HEK293T (cell line): ENCODE measurements at places on chromosomes 6 and 20.

DNA sequence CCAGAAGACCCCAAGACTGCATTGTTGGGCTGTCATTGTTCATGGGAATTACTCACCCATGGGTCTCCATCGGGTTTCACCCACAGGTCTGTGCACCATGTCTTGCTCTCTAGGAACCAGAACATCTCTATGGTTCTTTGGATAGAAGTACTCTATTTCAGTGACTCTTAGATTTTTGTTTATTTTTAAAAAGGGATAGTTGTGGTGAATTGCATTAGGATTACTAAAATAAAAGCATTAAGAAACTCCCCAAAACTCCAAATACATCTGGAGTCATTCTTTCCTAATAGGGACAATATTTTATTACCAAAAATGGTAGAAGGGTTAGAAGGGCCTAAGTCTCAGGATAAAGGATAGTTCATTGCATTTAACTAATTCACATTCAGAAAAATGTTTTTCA, 166.9 kb upstream of the TNFAIP3 start:
- DNase-seq, result no peak

- no peak for DNase-seq
Observed at GRCh38 chr6:53645859-53646258, 19.7 kb downstream of the KLHL31 start.

GRCh38 chr6:132971676-132972075, 157.3 kb downstream of the RPS12 start:
- DNase-seq, result no peak

DNA sequence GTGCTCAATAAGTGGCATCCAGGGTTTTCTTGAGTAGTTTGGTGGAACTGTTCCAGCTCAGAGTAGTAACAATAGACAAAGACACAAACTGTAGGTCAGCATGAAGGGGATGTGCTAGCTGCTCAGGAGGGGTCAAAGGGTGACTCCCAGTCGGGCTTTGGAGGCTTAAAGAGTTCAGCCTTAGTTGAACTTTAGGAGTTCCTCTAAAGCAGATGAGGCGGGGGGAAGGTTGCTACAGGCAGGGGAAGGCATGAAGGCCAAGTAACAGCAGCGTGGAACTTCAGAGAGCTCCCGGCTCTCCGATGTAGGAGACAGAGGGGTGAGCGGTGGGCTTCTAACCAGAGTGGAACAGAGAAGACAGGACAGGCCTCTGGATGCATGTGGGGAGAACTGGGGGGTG, 115.5 kb upstream of the CD93 start:
- no peak for DNase-seq

- DNase-seq, result no peak
Observed at GRCh38 chr6:148999501-148999900, 252.7 kb downstream of the UST start.

- no peak for DNase-seq
Observed at GRCh38 chr6:121504227-121504626, 68.8 kb downstream of the GJA1 start.

- no peak for DNase-seq
Observed at GRCh38 chr6:154962753-154963152, 32.4 kb upstream of the TIAM2 start.

GRCh38 chr20:46970937-46971630, 76.4 kb downstream of the EYA2 start:
- peak; percentile 63 for DNase-seq

- no peak for DNase-seq
Observed at GRCh38 chr6:148225871-148226270, 116.8 kb upstream of the SASH1 start.

- no peak for DNase-seq
Observed at GRCh38 chr6:46203391-46204177, 32.8 kb upstream of the ENPP5 start.

DNA sequence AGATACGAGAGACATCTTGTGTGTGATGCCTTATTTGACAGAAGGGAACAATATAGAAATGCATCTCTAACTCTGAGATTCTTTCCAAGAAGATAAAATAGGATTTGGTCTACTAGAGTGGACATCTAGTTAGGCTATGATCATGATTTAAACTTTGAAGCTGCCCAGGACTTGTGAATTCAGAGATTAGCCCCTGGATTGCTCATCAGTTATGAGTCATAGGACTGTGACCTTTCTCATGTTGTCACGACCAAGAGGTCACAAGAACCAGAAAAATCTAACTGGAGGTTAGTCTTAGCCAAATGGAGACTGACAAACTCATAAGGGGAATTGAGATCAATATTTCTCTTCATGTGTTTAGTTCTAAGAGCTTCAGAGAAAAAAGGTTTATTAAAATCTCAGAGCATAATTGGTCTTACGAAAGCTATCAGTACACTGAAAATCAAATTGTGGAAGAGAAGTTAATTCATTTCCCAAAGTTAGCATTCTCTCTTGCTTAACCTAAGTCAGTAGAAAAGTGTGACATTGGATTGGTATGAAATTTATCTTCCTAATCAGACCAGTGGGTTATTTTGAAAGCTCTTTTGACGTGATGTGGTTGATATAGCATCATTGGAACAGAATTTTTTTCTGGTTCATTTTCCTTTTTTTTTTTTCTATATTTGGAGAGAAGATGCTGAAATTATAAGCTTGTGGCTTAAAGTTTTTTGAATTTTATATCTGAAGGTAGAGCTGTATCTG, 245.7 kb downstream of the RNF144B start:
- DNase-seq, result no peak

DNA sequence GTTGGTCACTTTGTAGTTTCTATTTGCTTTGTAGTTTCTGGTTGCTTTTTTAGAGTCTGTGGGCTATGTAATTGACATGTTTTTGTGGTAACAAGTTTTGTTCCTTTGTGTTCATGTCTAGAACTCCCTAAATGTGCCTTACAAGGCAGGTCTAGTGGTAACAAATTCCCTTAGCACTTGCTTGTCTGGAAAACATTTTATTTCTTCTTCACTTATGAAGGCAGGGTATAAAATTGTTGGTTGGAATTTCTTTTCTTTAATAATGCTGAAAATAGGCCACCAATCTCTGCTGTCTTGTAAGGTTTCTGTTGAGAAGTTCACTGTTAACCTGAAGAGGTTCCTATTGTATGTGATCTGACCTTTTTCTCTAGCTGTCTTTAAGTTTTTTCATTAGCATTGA, 383.6 kb downstream of the EPHA7 start:
- no peak for DNase-seq

DNA sequence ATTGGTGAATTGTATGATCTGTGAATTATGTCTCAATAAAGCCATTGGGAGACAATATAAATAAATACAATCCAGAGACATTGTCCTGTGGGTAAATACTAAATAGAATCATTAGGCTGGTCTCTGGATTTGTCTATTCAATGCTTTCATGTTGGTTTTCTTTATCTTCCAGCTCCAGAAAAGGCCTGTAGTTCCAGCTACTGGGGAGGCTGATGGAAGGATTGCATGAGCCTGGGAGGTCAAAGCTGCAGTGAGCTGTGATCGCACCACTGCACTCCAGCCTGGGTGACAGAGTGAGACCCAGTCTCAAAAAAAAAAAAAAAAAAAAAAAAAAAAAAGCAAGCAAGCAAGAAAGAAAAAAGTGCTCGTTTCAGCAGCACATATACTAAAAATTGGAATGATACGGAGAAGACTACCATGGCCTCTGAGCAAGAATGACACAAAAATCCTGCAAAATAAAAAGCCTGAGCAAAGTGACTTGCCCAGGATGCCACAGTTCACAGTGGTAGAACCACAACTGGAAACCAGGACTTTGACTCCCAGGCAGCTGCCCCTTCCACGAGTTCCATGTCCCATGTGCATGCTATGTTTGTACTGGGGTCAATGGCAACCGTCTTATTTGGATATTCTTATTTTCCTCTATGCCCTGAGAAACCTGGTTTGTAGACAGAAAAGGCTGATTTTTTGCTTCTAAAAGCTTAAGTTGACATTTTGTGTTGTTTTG, 33.6 kb upstream of the GMPR start:
- DNase-seq, result no peak

- DNase-seq, result no peak
Observed at GRCh38 chr6:168906391-168906790, 347.3 kb downstream of the THBS2 start.

DNA sequence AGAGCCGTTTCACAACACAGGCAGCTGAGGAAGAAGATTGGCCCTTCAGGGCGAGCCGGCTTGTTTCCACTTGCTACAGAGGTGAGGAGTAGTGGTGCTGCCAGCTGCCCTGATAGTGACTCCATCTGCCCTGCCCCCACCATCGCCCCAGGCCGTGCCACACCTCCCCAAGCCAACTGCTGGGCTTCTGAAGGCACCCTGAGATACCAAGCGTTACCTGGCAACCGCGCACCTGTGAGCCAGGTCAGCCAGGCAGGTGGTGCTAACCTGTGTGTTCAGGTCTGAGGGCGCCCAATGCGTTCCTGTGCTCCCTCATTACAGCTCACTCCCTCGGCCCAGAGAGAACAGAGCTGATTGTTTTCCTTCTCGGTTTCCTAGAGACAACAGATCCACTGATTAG, 299.1 kb upstream of the ID4 start:
- no peak for DNase-seq

DNA sequence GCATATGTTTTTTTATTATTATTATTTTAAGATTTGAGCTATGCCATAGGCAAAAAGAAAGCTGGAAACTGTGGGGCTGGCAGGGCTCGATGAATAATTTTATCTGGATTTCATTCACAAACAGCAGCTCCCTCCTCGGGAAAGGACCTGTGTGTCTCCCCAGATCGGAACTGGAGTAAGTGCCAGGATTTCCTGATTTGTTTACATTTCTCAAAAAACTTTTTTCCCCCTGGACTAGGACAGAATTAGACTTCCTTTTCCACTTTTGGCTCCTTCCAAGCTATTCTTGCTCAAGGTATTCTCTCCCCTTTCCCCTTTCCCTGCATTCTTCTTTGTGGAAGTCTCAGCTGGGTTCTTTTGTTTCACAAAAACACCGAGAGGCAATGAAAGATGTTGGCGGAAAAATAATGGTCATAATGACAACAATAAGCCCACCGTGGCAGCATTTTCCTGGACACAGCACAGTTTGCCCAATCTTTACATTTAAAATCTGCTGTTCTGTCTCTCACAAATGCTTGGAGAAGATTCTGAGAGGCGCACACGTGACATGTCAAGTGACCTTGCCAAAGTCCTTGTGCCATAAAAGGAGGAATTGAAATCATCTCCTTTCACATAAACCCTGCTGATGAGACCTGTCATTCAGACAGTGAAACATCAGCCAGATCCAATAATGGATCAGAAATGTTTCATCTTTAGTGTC, 85.8 kb upstream of the PREP start:
- no peak for DNase-seq

- no peak for DNase-seq
Observed at GRCh38 chr20:25659999-25660398, 36.2 kb upstream of the NANP start.

GRCh38 chr6:134321246-134321645, 3.3 kb upstream of the SGK1 start:
- DNase-seq, result no peak

- no peak for DNase-seq
Observed at GRCh38 chr6:18656506-18656905, 269.4 kb downstream of the RNF144B start.

DNA sequence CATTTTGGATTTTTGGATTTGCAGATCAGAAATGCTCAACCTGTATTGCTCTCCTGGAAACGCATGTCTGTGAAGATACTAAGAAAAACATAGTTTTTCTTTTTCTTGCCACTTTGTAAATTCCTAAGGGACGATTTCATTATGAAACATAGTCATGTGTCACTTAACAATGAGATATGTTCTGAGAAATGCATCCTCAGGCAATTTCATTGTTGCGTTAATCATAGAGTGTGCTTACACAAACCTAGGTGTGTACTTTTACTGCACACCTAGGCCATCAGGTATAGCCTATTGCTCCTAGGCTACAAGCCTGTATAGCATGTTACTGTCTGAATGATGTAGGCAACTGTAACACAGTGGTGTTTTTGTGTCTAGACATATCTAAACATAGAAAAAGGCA, 13.4 kb upstream of the THEMIS start:
- no peak for DNase-seq

DNA sequence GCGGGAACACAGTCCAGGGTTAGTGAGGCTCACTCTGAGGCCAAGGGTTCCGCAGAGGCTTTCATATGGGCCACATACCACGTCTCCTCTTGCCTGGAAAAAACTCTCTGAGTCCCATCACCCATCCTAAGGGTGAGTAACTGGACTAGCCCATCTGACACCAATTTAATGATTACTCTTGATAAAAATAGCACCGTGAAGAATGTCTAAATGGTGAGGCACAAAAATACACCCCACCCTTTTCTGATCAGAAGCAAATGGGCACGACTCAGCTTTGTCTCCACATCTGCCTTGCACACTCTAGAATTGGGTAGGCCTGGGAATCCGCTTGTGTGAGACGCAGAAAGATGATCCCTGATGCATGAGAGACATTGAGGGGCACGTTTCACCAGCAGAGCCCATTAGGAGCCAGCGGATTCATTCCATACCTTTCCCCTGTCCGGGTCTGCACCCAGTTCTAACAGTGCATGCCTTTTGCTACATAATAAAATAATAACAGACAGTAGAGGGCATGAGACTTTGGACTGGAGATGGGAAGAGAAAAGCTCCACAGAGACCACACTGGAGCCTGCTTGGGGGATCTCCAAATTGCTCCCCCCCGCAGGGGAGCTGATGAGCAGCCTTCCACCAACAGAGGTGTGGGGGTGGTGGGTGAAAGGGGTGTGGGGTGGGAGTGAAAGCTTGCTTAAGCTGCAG, 110.0 kb upstream of the KCNK16 start:
- no peak for DNase-seq

DNA sequence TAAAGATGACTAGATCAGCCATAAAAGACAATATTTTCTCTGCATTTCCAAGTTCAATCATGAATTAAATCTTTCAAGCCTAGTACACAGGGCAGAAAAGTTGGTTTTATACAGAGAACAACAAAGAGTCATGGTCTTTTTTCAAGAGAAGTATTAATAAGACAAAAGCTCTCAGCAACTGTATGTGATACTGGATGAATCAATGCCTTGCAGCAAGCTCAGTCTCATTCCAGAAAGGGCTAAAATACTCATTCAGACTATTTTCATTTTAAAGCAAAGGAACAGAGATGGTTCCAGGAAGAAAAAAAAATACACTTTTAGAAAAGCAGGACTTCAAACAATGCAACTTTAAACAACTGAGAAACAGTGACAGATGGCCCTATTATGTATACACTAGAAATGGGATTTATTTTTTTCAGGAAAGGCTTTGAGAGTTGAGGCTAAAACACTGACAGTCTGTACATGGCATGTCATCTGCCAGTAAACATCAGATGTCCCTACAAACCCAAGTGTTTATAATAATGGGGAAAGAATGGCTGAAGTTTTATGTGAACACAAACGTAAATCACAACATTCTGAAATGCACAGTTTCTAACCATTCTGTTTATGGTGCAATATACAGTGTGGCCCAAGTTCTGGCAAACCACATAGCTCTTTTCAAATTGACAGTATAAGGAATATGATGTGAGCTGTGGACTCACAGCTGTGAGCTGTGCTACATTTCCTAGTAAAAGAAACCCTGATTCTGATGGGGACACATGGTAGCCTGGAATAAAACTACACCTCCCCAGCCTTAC, 114.3 kb upstream of the DST start:
- DNase-seq, result no peak

- DNase-seq, result no peak
Observed at GRCh38 chr20:39632176-39632575, 670.0 kb downstream of the DHX35 start.

- DNase-seq, result no peak
Observed at GRCh38 chr6:122154155-122154554, 245.3 kb upstream of the HSF2 start.
